Activated T-helper 1 cell treated with Interleukin-2 at 50 U/mL for 16 hours (primary cell): ENCODE measurements at places on chromosomes 7 and 10.

DNA sequence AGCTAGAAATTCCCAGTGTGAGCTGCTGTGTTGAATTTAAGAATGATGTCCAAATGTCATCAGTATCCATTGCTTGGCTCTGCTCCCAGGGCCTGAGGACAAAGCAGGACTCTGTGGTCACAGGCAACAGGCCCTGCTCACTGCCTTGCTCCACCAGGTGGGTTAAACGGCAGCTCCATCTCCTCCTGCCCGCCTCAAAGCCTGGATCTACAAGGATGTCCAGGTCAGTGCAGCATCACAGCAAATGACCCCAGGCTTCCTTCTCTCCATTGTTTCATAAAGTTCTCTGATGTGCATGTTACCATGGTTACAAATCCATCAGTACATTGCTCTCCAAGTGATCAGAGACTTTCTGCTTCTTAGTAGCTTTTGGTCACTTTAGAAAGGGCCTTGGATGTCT lies 322.0 kb upstream of the ZNF32 start:
- no peak for DNase-seq

DNA sequence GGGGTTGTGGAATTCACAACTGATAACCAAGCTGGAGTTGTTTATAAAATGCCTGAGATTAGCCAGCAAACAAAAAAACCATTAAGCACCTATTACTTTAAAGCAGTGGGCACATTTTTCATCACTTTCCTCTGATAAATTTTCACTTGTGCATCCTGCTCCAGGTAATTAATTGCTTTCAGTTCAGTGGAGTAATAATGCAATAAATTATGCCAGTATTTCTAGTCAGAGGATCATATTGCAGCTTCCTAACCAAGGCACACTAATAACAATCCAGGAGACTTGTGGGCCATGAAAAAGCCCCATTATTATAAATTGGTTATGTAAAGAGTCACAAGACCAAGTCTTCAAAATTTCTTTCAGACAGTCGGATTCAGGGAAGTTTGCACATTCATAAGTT lies 193.2 kb downstream of the LRMDA start:
- DNase-seq: no peak

GRCh38 chr7:30996256-30996655 lies 32.5 kb downstream of the GHRHR start:
- no peak for DNase-seq

DNA sequence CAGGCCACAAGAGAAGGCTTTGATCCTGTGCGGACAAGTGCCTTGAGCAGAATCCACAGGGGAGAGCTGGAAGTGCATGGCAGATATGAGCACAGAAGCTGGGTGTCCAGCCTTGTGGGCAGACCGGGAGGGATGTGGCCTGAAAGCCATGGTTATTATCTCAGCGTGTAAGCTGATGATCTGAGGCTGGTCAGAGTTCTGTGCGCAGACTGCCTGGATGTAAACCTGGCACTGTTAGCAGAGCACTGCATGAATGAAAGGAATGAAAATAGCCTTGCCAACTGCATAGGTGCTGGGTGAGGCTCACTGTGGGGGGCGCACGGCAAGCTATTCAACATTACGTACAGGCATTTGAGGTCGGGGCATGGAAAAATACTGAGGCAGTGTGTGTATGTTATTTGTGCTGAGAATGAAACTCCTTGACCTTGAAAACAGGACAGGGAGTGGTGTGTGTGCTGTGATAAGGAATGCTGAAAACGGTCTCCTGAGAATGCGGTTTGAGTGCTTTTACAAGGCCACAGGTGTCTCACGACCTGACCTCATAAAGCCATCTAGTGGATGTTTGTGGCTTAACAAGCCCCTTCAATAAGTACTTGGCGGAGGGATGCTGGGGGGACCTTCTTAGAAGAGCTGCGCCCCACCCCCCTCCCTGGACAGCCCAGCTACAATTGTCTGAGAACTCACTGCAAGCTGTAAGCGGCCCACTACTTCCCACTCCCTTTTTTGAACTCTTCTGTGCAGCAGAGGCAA lies 18.7 kb downstream of the AKR1C1 start:
- no peak for DNase-seq
